ENCODE measurements at places on chromosomes 7 and 10. TPM values are rescaled to one million over a fixed set of nuclear protein-coding genes. Genes with fewer than 3 reads are reported as not detected.

DNA sequence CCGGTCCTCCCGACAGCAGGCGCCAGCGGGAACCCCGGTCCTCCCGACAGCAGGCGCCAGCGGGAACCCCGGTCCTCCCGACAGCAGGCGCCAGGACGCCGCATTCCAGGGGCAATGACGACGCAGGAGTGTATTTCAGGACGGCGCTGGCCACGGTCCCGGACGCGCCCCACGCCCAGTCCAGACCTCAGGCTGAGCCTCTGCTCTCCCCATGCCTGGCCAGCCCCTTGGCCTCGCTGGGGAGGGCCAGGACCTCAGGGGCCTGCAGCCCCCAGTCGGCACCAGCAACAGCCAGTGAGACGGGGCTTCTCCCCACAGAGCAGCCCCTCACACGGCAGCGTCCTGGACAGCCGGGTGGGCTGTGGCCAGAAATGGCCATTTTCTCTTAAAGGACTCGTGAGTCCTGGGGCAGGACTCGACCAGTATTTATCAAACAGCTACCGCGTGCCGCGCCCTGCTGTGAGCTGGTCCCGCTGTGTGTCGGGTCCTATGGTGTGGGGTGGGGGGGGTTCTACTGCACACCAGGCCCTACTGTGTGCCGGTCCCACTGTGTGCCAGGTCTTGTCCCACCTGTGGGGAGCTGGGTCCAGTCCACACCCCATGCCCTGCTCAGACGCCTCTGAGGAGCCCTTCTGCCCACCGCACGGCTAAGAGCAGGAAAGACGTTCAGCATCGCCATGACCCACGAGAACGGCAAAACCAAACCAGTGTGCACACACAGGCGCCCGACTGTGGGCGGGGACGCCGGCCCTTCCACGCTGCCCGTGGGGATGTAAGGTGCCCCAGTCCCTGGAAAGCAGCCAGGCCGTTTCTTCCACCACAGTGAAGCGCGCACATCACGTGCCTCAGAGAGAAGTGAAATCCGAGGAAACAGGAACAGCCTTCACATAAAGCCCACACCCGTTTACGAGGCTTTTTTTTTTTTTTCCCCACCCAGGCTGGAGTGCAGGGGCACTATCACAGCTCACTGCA, 33.3 kb downstream of the GET4 start:
- peak; percentile 82 for DNase-seq

DNA sequence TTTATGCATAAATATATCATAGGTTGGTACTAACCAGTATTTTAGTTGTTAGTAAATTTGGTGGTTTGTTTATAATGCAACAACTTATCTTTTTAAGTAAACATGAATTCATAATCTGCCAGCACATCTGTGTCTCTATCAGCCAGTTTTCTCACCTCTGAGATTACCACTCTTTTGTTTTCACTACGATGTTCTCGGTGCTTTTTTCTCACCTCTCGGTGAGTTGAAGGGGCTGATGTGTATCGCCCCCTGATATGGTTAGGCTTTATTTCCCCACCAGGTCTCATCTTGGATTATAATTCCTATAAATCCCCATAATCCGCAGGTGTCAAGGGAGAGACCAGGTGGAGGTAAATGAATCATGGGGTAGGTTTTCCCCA, 114.1 kb downstream of the CAMK1D start:
- DNase-seq = no peak

DNA sequence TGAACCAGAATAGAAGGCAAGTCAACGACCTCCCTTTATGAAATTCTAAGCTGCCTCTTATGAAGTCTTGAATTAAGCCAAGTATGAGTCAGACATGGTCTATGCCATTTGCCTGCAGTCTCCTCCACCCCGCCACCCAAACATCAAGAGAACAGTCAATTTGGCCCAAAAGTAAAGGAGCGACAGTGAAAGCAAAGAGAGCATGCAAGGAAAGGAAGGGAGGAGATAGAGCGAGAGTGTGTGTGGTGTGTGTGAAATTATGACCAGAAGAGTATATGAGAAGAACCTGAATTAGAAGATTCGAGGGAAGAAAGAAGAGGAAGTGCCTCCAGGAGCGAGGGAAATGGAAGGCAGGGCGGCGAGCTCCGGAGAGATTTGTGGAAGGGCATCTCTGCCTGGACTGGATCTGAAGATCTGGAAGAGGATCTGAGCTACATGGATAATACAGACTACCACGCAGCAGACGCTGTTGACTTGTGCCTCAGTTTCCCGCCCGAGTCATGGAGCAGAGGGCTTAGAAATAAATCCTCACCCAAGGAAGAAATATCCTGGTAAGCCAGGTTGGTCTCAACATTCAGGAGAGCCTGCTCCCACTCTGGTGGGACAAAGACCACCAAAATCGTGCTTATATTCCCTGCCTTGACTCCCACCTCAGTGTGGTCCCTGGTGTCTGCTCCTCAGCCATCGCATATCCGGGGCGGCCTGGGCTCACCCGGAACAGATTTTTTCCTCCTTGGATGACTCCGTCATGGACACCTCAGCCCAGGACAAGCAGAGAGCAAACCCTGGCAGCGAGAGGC, 459 bp downstream of the ZDHHC6 start:
- no peak for DNase-seq

LIPJ gene
- 0.42 TPM for total RNA-seq

CHAT gene
- total RNA-seq = not detected
